ELR (cell line): ENCODE measurements at places on chromosomes 6 and 20.

GRCh38 chr6:56787209-56787608 is 144.5 kb upstream of the DST start:
- DNase-seq = no peak

DNA sequence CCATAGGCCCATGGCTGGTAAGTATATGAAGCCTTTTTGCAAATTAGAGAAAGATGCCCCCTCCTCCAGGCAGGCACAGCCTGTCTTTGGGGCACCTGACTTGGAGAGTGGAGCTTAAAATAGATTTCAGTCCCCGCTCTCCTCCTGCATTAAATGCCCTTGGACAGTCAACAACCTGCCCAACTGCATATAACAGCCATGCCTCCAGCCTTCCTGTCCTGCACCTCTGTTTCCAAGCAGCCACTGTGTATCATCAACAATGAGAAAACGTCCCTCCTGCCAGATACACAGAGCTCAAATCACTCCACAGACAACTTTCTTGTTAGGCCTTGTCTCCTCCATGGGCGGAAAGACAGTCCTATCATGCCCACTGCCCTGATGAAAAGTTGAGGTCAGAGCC is 3.4 kb downstream of the CDH22 start:
- no peak for DNase-seq

- DNase-seq = peak; percentile 69
These were observed 2.9 kb upstream of the TRMT11 start for GRCh38 chr6:125983246-125983945.

GRCh38 chr6:116246089-116246488 is 7.8 kb downstream of the TSPYL4 start:
- peak; percentile 76 for DNase-seq

GRCh38 chr20:2507875-2508630 is 662 bp downstream of the ZNF343 start:
- peak; percentile 31 for DNase-seq

DNA sequence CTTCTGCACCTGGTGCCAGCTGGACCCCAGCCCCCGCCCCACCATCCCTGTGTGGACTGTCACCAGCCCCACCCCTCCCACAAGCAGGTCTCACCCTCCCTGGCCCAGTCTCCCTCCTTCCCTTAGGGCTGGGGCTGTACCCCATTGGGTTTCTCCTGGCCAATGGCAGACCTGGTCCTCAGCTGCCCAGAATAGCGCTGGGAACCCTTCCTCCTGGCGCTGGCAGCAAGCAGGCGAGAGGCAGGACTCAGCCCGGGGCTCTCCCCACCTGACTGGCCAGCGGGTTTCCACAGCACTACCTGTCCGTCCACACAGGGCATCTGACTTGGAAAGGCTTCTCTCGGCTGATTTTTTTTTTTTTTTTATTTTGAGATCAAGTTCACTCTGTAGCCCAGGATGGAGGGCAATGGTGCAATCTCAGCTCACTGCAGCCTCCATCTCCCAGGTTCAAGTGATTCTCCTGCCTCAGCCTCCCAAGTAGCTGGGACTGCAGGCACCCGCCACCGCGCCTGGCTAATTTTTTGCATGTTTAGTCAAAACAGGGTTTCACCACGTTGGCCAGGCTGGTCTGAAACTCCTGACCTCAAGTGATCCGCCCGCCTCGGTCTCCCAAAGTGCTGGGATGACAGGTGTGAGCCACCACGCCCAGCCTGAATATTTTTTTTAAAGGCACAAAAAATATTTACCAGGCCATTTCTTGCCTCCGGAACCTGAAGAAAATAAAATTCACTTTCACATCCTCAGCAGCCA is 21.6 kb upstream of the CHRNA4 start:
- no peak for DNase-seq

GRCh38 chr6:157134402-157135047 is 188.8 kb downstream of the TMEM242 start:
- no peak for DNase-seq

DNA sequence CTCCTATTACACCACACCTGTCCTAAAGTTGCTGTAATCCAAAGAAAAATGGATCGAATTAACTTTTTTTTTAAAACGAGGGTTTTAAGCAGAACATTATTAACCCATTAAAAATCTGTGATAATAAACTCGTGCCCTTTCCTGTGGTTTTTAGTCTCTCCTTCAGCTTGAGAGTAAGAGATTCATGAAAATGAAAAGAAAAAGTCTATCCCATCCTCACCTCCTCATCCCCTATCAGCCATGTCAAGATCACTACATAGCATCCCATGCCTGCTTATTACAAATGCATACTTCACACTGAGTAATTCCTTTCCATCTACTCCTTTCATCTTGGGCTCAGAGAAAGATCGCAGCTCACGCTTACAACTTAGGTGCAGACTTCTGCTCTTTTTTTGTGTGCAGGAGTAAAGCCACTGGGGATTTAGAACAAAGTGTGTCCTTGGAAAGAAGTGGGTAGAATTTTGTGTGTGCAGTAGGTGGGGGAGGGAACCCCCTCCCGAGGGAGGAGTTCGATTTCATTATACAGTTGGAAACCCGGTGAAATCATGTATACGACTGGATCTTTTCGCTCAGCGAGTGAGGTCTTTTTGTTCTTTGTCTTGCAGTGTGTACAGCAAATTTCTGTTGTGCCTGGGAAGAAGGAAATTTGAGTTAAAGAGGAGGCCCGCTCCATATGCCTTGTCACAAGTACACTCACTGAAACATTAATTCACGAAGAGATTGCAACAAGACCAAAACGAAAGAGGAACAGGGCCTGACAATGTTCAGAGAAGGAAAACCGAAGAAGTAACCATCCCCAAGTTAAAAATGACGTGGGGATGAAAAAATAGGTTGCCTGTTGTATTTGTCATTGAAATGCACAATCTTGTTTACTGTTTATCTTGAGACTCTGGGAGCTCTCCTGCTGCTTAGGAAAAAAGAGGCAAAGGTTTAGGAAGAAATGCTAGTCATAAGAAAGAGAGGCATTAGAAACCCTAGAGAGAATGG is 146.5 kb upstream of the ZNF217 start:
- peak; percentile 36 for DNase-seq

DNA sequence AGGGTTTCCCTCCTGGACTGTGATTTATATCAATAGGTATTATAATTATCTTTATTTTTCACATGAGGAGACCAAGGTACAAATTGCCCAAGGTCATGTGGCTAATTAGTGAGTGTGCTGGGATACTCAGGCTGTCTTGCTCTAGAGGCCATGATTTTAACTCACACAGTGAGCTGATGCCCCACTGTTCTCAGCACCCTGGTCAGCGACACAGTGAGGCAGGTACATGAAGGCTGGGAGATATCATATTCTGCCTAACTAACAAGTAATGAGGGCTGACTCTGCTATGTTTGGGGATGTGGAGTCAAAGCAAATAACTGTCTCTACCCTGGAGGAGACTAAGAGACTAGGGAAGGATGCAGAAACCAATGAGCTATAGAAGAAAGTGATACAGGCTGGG is 501.1 kb downstream of the PTPRT start:
- DNase-seq = no peak
